Uterus (tissue), 4 donors: ENCODE measurements at places on chromosomes 5 and 9. TPM values are rescaled to one million over a fixed set of nuclear protein-coding genes. Genes with fewer than 3 reads are reported as not detected.

DNA sequence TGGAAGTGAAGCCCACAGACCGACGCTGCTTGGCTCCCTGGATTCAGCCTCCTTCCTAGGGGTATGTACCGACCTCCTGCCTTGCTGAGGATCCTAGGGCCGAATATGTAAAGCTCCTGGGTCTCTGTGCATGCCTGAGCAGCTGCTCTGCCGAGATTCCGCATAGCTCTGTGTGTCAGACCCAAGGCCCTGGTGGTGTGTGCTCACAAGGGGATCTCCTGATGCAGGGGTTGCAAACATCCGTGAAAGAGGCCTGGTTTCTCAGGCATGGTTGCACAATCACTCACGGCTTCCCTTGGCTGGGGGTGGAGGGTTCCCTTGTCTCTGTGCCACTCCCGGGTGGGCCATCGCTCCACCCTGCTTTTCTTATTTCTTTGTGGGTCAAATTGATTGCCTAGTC lies 19.9 kb upstream of the SVEP1 start:
- no peak for DNase-seq

DNA sequence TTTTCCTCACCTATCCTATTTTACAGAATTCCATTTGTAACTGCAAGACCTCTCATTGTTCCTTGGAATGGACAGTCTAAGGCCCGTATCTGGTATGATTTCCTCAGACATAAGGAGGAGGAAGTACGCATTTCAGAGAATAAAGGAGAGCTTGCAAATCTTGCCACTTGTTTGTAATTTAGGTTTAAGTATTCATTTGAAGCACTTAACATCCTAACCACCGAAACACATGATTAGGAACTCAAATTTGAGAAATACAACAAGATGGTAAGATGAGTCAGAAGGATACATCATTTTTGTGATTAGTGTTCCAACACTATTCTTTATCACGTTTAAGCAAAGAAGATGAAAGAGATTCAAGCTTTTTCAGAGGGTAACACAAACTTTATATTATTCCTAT lies 3.9 kb upstream of the ZCCHC9 start:
- no peak for DNase-seq

DNA sequence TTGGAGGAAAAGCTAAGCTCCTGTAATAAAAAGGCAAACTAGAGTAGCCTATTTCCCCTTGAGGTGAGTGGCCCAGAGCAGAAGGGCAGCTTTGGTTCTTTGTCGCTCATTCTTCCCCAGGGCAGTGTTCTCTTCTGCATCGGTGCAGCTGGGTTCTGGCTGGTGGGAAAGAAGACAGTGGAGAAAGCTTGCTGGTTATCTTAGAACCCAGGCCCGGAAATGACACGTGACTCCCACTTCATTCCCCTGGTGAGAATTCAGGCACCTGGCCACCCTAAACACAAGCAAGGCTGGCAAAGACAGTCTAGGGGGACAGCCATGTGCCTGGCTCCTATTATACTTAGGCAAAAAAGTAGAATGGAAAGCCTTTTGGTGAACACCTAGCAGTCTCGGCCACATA lies 32.5 kb upstream of the GSN start:
- DNase-seq, result no peak

- no peak for DNase-seq
Observed at GRCh38 chr9:93230185-93230584, 46.2 kb downstream of the WNK2 start.

GRCh38 chr9:101132801-101133200 lies 104.3 kb downstream of the PLPPR1 start:
- no peak for DNase-seq

Gene CLIC3
- 1.5 TPM for total RNA-seq
